Stomach (tissue), 19 donors: ENCODE measurements at places on chromosomes 16 and 17.

- no peaks in the 10 kb centered on the region for H3K4me1 ChIP-seq
- no peak overlapping the region for H3K27ac ChIP-seq
- H3K36me3 ChIP-seq: no peaks in the 10 kb centered on the region
- no peak for DNase-seq
- no peak overlapping the region for H3K4me3 ChIP-seq
Observed at GRCh38 chr16:79316004-79316458, 284.5 kb downstream of the MAF start.

- no peak overlapping the region for H3K4me3 ChIP-seq
- H3K27me3 ChIP-seq: peaks cover 6% of the 10 kb centered on the region
- H3K27ac ChIP-seq: no peak overlapping the region
- no peak for DNase-seq
- no peaks in the 10 kb centered on the region for H3K36me3 ChIP-seq
Observed at GRCh38 chr17:13268791-13269595, 251.2 kb upstream of the ELAC2 start.

GRCh38 chr17:10471858-10472257 lies 2.5 kb upstream of the MYH4 start:
- H3K27me3 ChIP-seq: no peaks in the 10 kb centered on the region
- H3K4me1 ChIP-seq: no peaks in the 10 kb centered on the region
- no peak overlapping the region for H3K4me3 ChIP-seq
- H3K36me3 ChIP-seq: no peaks in the 10 kb centered on the region
- no peak for DNase-seq

GRCh38 chr16:77918809-77919707 lies 103.3 kb upstream of the CLEC3A start:
- DNase-seq: no peak
- no peaks in the 10 kb centered on the region for H3K36me3 ChIP-seq
- H3K4me1 ChIP-seq: peaks cover 12% of the 10 kb centered on the region
- no peak overlapping the region for H3K4me3 ChIP-seq

DNA sequence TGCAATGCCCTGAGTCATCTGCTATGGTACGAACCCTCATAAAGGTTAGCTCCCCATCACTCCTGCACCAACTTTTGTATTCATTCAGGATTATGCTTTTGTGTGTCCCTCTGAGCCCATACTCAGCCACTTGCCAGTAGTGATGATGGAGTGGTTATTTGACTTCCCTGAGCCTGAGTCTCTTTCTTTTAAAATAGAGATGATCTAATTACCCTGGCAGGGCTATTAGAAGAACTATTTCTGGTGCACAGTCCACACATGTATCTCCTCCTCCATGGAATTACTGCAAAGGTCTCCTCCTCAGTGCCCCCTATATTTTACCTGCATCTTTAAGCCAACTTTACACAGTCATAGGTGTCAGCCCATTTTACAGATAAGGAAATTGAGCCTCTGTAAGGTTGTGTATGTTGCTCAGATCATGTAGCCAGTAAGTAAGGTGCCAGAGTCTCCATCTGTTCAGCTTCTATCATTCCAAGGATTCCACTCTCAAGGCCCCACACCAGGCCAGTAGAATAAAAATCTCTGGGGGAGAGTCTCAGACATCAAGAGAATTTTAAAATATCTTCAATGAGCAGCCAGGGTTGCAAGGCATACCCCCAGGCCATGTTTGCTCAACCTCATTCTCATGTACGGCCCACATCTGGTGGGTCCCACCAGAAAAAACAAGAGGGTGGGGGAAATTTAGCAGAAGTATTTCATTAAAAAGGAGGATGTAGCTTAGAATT lies 333.7 kb upstream of the HSBP1 start:
- no peaks in the 10 kb centered on the region for H3K27me3 ChIP-seq
- no peaks in the 10 kb centered on the region for H3K36me3 ChIP-seq
- no peak overlapping the region for H3K27ac ChIP-seq
- DNase-seq: no peak

DNA sequence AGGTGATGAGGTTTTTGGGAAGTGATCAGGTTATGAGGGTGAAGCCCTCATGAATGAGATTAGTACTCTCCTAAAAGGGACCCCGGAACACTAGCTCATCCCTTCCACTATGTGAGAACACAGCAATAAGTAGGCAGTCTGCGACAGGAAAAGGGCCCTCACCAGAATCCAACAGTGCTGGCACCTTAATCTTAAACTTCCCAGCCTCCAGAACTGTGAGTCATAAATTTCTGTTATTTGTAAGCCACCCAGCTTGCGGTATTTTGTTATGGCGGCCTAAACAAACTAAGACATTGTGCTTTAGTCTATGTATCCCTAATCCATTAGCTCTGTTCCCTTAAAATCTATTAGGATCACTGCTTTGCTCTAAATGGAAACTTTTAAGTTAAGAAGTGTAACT lies 8.5 kb downstream of the SLFN12 start:
- peaks cover 24% of the 10 kb centered on the region for H3K36me3 ChIP-seq
- no peaks in the 10 kb centered on the region for H3K4me1 ChIP-seq
- no peak overlapping the region for H3K4me3 ChIP-seq
- no peak overlapping the region for H3K27ac ChIP-seq

DNA sequence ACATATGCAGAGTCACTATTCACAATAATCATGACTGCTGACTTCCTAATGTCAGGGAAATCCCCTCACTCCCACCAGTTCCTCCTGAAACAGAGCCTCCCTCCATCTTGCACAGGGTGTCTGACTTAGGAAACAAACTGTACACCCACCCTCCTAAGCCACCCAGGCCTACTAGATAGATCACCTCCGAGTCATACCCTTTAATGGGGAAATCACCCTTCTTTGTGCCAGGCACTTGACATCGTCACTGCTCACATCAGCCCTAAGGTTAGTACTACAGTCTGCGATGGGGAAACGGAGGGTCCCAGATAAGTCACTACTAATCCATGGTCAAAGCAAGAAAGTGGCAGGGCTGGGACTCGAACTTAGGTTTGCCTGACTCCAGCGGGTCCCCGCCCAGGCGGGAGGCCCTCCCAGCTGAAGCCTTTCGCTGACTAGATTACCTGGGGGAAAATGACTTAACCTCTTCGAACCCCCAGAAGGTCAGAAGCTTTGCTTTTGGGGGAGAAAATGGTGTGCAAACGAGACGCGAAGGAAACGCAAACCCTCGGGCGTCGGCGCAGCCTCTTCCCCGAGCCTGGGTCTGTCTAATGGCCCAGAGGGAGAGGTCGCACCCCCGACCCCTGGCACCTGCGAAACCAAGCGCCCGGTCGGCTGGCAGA lies 3.4 kb upstream of the MLLT6 start:
- peak overlapping the region; percentile 97 for H3K27ac ChIP-seq
- H3K27me3 ChIP-seq: no peaks in the 10 kb centered on the region
- peak overlapping the region; percentile 87 for H3K4me3 ChIP-seq
- peak; percentile 63 for DNase-seq
- peaks cover 31% of the 10 kb centered on the region for H3K4me1 ChIP-seq
- no peaks in the 10 kb centered on the region for H3K36me3 ChIP-seq

DNA sequence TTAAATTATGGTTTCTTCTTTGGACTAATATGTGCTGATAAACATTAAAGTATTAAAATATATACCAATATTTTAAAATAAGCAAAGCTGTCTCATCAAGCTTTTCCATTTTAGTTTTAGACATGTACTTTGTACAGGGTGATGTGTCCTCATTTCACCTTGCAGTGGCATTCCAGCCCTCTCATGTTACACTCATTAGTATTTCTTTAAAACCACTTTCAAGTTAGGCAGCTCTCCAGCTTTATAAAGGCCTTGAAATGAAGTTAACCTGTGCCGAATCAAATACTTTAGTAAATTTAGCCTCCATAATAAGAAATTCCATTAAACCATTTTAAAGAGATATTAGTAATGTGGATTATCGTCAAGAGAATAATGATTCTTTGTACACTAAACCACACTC lies 107.6 kb upstream of the HLF start:
- peaks cover 7% of the 10 kb centered on the region for H3K36me3 ChIP-seq
- no peak overlapping the region for H3K4me3 ChIP-seq
- no peaks in the 10 kb centered on the region for H3K27me3 ChIP-seq
- no peak overlapping the region for H3K27ac ChIP-seq
- DNase-seq: peak; percentile 21

DNA sequence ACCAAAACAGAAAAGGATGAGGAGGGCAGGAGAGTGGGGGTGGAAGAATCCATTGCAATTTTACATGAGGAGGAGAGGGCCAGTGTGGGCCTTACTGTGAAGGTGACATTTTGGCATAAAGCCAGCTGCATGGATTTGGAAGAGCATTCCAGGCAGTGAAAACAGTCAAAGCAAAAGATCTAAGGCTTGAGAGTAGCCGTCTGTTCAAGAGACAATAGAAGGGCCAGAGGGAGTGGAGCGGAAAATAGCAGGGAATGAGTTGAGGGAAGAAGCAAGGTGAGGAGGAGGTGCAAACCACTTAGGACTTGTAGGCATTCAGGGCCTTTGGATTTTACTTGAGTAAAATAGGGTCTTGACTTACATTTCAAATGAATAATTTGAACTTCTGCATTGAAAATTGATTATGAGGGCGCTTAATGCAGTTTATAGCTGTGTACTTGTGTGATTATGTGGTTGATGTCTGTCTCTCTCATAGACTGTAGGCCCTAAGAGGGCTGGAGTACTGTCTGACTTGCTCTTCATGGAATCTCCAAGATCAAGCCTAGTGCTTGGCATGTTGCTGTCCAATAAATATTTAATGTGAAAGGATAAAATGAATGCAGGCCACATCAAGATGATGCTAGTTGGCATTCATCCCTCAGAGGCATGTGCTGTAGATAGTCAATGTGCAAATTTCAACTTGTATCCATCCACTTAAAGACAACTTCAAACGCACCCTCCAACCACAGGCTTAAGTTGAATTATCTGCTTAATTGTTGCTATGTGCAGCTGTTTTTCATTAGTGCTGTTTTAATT lies 772.1 kb upstream of the RBFOX1 start:
- H3K36me3 ChIP-seq: no peaks in the 10 kb centered on the region
- no peak for DNase-seq
- H3K27ac ChIP-seq: no peak overlapping the region
- no peaks in the 10 kb centered on the region for H3K4me1 ChIP-seq
- no peaks in the 10 kb centered on the region for H3K27me3 ChIP-seq
- no peak overlapping the region for H3K4me3 ChIP-seq

DNA sequence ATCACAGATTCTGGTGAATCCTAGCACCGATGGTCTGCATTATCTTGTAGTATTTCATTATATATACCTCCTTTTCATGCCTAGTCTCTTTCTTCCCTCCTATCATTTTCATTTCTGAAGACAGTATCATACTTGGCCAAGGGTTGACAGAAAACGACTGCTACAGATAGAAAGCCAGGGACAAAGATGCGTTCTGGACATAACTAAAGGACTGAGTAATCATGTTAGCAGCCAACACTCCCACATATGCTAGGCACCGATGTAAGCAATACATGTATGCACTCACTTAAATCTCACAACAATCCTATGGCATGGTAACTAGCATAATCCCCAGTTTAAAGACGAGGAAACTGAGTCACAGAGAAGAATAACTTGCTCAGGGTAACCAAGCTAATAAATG lies 22.9 kb downstream of the RDM1 start:
- no peaks in the 10 kb centered on the region for H3K4me1 ChIP-seq
- no peak overlapping the region for H3K27ac ChIP-seq
- no peak for DNase-seq
- H3K36me3 ChIP-seq: no peaks in the 10 kb centered on the region
- no peak overlapping the region for H3K4me3 ChIP-seq
